Esophagus squamous epithelium (tissue), 5 donors: ENCODE measurements at places on chromosomes 6 and 20.

DNA sequence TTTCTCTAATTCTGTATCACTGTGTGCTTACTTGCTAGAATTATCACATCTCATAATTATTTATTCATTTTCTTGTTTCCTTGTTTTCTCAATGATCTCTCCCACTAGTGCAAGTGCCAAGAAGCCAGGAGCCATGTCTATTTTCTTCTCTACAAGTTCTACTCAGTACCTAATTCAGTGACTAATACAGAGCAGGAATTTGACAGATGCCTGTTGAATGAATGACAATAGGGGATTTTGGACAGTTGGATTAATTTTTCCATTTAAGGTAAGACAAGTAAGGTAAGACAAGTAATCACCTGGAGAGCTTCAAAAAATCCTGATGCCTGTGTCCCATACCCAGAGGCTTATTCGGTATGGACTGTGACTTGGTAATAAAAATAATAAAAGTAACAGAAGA, 81.0 kb downstream of the EDN1 start:
- DNase-seq: no peak

- DNase-seq: no peak
Measured at GRCh38 chr6:130779658-130780033, 47.6 kb upstream of the SMLR1 start.

DNA sequence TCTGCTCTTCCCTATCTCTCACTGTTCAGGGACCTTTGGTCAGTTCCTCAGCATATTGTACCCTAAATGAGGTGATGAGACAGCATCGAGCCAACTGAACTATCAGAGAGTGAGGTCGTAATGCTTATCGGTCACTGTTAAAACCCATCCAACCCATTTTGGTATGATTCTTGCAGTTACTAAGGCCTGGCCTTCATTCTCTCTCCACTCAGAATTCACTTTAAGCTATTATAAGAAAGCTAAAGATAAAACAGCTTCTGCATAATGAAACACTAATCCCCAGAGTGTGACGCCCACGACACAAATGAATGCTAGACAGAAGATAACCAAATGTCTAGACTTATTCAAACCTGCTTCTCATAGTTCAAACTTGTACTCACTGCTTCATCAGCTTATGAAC, 175.8 kb downstream of the GMPR start:
- no peak for DNase-seq

- DNase-seq: no peak
Measured at GRCh38 chr6:53922539-53922981, 127.8 kb downstream of the LRRC1 start.

GRCh38 chr6:70210462-70210861, 92.4 kb downstream of the COL9A1 start:
- no peak for DNase-seq
